Adipose tissue (tissue), 3 donors: ENCODE measurements at places on chromosomes 5 and 9. TPM values are rescaled to one million over a fixed set of nuclear protein-coding genes. Genes with fewer than 3 reads are reported as not detected.

The SPINK6 gene
- 0.42 TPM for polyA plus RNA-seq

The FOXD4 gene
- 0.21 TPM for polyA plus RNA-seq

The MRRF gene
- polyA plus RNA-seq: 27.9 TPM

The DMGDH gene
- polyA plus RNA-seq: 0.56 TPM

The C9 gene
- polyA plus RNA-seq: not detected

The BTNL3 gene
- polyA plus RNA-seq: 0.33 TPM
